DMS79 (cell line): ENCODE measurements at places on chromosomes 4 and X.

DNA sequence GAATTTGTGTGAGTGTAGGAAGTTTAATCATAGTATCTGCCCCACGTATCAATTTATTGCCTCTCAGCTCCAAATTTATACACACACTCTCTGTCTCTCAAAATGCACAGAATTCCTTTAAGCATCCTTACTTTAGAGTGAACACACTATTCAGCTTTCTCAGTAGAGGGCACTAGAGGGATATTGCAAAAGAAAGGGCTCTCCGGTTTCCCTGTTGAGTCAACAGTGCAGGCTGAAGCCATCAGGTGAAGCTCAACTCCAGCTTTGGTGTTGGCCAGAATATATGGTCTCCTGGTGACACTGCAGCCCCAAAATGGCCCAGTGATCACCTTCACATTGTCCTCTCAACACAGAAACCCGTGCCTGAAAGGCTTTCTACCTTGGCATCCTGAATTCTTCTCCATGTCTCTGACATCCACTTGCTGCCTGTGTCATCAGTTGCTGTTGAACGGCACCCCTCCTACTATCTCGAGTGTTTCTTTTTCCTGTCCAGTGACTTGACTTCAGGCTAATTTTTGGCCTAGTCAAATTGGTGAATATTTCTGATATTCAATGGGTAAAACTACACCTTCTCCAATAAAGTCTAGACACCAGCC, 670.5 kb downstream of the GABRG1 start:
- no peak for DNase-seq

DNA sequence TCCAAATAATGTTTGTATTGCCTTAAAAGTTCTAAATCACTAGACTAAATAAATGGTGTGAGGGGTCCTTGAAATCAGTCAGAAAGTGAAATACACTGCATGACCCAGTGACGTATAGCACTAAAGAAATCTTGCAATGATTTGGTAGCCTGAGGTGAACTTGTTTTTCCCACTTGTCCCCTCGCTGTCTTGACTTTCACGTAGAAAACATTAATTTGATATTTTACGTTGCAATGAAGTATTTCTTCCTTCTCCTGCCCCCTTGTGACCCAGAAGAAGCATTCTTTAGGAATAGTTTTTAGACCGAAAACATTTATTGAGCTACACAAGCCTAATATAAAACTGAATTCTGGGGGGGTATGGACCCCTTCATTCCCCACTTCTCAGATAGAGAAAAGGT, 3.7 kb downstream of the KLB start:
- no peak for DNase-seq

GRCh38 chrX:75784680-75785491, at the start of gene MAGEE2:
TSS of gene MAGEE2 (minus strand) at chrX:75785254. CDS start at chrX:75785051, 203 bp downstream.
- DNase-seq: peak; percentile 25

DNA sequence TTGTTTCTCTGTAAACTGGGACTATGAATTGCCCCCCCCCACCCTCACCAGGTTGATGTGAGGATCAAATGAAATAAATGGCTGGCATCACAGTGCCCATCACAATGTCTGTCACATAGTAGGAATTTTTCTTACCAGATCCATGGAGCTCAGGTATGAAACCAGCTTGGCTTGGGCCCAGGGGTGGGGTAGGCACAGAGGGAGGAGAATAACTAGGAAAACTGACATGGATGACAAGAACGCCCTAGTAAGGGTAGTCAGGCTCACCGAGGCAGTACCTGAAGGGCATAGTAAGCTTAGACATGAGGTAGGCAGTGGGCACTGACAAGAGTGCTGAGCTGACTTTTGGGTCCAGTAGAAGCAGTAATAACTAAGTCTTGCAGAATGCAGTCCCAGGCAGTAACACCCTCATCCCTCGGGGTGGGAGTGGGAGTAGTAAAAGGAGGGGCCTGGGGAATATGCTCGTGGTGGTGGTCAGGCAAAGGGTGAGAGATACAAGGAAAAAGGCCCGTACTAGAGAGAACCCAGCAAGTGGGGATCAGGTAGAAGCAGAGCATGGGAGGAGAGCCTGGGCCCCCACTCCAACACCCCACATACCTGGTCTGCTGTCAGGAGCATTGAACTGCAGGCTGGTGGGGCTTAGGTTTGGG, 155.9 kb upstream of the PJA1 start:
- DNase-seq: no peak

GRCh38 chr4:5322321-5322720, 271.0 kb downstream of the STK32B start:
- no peak for DNase-seq

DNA sequence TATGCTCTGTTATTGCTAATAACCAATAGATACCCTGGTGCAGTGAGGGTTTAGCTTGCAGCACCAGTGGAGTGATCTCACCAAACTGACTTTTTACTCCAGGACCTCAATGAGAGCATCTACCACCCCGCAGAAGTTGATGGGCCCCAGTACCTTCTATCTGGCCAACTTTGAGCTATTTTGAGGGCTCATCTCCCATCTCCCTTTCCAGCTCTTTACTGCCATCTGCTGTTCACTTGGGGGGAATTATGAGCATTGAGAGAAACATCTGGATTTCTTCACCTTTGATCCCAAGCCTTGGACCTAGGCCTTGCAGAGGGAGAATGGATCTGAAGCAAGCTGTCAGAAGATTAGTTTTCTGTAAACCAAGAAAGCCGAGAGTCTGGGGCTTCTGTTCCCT, 143.6 kb downstream of the TMEM164 start:
- no peak for DNase-seq

DNA sequence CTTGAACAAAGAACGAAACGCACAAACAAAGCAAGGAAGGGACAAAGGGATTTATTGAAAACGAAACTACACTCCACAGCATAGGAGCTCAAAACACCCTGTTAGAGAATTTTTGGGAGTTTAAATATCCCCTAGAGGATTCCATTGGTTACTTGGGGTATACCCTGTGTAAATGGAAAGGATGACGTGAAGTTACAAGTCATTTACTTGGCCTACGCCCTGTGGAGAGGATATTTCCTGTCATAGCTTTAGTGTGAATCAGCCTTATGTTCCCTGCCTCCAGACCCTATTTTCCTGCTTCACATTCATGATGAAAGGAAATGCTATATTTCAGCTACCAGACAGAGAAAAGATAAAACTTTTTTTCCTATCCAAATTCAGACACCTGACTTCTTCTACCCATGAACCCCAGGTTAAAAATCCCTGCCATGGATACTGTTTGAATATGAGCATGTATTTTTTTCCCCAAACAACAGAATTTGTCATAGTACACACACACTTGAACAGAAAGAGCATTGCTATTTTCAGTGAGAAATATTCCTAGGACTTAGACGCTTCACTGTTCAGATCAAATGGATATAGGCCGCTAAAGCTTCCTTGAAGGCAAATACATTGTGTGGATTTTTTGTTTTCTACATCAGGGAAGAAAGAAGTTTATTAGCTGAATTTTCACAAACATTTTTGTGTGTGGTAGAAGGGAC, 20.4 kb downstream of the PIN4 start:
- DNase-seq: no peak

DNA sequence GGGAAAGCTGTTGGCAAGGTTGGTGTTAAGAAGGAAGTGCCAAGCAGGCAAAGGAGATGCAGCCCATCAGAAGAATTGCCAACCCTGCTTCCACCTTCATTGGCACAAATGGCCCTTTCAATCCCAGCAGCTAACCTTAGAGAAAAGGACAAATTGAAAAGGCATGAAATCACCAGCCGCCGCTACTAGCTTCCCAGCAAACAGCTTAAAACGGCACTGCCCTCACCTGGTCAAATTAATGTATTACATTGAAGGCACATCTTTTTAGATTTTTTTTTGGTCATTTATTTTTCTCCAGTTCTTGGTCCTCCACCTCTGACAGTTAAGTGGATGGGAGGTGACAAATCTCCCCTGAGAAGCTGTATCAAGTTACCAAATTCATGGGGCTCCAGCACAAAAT, 51.0 kb upstream of the NHSL2 start:
- no peak for DNase-seq
